Amniotic stem cell (primary cell): ENCODE measurements at places on chromosomes 11 and 22.
A peak's percentile ranks its signal among the peaks of the same experiment; 100 is the strongest.

GRCh38 chr11:56783448-56784041 is 35.0 kb upstream of the OR9G4 start:
- peak; percentile 24 for DNase-seq

GRCh38 chr11:45722144-45722543 is 56.7 kb upstream of the CHST1 start:
- DNase-seq: no peak

GRCh38 chr11:72813740-72814285 is 398 bp upstream of the ATG16L2 start:
- peak; percentile 56 for DNase-seq

DNA sequence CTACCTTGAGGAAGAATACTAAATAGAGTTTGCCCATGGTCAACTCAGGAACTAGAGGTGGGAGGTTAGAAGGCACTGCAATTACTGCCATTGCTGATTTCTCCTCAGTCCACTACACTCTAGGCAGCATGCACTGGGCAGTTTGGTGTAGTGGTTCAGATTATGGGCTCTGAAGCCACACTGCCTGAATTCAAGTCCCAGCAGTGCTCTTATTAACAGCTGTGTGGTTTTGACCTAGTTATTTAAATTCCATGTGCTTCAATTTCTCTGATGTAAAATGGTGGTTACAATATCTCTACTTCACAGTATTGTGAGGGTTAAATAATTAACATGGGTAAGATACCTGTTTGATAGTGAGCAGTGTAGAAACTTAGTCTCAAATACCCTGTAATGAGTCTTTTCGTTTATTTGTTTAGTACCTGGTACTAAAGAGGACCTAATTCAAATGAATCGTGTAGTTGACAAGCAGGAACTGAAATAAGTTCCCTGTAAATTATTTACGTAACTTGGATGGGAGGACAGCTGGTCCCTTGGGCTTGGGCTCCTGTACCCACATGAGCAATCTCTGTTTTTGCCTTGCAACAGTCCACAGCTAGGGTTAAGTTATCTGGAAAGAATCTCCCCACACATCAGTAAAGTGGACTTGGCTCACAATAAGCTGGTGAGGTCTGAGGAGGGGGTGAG is 17.8 kb downstream of the PRR5L start:
- DNase-seq: no peak

- DNase-seq: no peak
These were observed 125.5 kb upstream of the NECTIN1 start for GRCh38 chr11:119854521-119854920.

- no peak for DNase-seq
These were observed 15.0 kb downstream of the SIK3 start for GRCh38 chr11:117083011-117083935.

- no peak for DNase-seq
These were observed 36.0 kb downstream of the SLN start for GRCh38 chr11:107675902-107676301.

DNA sequence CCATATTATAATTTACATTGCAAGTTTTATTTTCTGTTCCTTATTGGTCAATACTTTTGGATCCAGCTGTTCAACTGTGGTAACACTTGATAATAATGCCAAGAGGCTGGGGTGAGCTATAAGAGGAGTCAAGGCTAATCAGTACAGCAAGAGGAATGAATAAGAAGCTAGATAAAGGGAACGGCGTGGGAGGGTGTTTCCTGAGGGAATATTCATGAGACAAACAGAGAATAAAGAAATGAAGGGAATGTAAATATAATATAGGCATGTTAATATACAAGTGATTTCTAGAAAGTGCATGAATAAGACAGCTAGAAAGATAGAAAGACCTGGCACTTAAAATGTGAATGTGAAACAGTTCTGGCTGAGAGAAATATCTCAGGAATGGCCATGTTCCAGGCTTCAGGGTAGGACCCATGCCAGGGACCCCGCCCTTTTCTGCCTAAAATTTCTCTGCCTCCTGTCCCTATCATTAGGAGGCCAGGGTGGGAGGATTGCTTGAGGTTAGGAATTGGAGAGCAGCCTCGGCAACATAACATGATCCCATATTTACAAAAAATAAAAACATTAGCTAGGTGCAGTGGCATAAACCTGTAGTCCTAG is 3.9 kb downstream of the OR51B4 start:
- DNase-seq: no peak

- DNase-seq: no peak
These were observed 5.4 kb upstream of the DKK3 start for GRCh38 chr11:12013781-12014180.

DNA sequence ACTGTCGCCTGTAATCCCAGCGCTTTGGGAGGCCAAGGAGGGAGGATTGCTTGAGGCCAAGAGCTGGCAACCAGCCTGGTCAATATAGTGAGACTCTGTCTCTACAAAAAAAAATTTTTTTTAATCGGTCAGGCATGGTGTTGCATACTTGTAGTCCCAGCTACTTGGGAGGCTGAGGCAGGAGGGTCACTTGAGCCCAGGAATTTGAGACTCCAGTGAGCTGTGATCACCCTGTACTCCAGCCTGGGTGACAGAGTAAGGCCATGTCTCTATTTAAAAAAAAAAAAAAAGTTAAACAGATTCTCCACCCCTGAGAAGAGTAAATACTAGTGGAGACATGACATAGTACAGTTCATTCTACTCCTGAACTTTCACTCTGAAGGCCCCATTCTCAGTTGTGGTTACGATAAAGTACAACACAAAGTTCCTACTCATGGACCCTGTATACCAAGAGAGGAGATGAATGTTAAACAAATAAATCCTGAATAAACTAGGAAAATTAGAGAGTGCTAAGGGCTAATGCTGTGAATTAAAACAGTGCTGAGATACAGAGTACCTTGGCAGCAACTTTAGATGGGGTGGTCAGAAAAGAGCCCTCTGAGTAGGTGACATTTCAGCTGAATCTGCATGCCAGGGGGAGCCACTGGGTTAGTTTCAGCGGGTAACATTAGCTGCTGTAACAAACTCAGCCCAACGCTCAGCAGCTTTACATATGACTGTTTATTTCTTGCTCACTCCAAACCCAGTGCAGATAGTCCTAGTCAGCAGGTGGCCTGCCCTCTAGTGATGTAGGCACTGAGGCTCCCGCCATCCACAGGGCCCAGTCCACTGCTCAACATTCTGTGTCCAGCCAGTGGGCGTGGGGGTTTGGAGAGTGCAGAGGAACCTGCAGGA is 75.1 kb downstream of the DBX1 start:
- DNase-seq: no peak

DNA sequence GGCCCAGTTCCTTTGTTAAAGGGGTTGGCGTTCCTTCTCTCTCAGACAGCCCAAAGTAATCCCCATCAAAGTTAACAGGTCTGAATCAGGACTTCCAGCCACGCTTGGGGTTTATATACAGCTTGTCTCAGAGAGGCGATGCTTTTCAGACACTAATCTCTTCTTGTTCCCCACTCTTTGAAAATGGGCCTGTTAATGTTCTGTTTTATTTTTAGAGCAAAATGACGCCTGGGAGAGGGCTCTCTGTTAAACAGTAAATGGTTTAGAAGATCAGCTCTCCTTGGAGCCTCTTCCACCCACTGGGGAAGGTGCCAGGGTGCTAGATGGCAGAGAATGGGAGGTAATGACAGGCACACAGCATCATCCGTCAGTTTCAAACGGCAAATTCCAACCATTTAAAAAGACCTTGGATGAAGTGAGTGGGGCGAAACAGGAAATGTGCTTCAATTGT is 235.9 kb upstream of the NARS2 start:
- DNase-seq: no peak

- DNase-seq: no peak
These were observed 167.9 kb upstream of the B3GAT1 start for GRCh38 chr11:134579724-134580609.

DNA sequence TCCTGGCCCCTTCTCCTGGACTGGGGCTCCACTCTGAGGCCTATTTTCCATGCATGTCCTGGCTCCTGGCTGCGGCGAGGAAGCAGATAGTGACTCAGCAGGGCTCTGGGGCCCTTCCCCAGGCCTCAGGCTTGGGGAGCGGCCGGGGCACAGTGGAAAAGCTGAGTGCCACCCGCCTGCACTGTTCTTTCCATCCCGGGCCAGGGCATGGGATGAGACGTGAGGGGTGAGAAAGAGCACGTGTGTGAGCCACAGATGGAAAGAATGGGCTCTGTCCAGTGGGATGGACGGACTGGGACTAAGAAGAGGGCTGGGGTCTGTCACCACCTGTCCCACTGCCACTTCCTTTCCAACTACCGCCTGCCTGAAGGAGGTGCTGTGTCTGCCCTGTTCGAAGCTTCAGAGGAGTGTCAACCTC is 12.8 kb downstream of the SLC37A2 start:
- DNase-seq: no peak

GRCh38 chr11:103920933-103921332 is 115.5 kb upstream of the DDI1 start:
- DNase-seq: no peak
